COLO829 (cell line): ENCODE measurements at places on chromosomes 12 and 14.

GRCh38 chr12:13004986-13005385 lies 4.9 kb upstream of the HEBP1 start:
- no peak for DNase-seq

- no peak for DNase-seq
Measured at GRCh38 chr14:63308723-63309317, 9.9 kb downstream of the GPHB5 start.

DNA sequence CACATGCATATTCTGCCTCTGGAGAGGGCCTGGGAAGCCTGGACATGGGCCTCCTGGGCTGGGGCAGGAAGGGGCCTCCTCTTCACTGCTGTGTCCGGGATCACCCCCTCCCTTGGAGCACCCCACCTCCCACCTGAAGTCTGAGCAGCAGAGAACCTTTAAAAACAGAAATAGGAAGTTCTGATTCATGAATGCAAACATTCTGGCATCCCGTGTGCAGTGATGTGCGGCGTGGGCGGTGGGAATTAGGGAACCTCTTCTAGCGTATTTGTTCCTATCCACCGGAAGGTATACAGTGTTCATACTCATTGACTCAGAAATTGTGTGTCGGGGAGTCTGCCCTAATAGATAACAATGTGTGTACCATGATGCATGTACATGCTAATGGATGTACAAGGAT lies 46.2 kb downstream of the C14orf132 start:
- DNase-seq = no peak

GRCh38 chr14:32087173-32087861 lies 10.2 kb downstream of the ARHGAP5 start:
- DNase-seq = peak; percentile 28

DNA sequence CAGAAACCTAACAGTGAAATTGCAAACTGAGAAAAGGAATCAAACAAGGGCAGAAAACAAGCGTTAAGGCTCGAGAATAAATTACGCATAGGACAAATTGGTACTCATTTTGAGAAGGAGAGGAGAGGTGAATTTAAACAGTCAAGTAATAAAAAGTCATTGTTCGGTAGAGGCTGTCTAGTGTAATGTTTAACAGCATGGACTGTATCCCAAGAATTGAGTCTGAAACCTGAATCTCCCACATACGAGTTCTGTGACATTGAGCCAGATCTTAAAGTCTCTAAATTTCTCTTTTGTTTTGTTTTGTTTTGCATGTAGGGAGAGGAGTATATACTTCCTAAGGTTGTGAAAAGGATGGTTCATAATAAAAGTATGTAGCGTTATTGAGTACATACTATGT lies 216.5 kb upstream of the BTG1 start:
- DNase-seq = no peak

DNA sequence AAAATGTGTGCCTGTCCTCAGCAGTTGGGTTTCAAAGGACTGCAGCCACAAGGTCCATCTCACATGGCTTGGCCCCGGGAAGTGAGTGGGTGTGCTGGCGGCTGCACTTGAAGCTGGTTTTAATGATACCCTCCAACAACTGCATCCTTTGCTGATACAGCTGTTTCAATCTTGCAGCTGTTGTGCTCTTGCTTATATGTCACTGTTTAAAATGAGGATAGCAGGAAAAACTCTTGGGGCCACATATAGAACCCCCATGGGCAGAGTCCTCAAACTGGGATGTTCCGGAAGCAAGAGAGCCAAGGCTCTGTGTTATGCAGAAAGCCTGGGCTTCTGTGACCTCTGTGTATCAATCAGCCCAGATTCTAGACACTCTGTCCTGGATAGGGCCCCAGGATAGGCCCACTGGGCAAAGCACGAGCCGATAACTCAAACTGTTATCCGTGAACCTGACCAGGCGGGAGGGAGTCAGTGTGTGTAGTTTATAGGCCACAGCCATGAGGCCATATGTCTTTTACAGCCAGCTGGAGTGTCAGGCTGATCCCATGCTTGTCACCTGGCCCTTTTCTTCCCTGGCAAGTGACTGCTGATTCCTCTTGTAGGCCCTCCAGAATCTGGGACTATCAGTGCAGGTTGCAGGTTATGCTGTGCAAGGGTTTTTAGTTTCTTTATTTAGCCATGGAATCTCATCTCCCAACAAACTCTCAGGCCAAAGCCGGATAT lies 74.3 kb downstream of the SSPN start:
- no peak for DNase-seq

DNA sequence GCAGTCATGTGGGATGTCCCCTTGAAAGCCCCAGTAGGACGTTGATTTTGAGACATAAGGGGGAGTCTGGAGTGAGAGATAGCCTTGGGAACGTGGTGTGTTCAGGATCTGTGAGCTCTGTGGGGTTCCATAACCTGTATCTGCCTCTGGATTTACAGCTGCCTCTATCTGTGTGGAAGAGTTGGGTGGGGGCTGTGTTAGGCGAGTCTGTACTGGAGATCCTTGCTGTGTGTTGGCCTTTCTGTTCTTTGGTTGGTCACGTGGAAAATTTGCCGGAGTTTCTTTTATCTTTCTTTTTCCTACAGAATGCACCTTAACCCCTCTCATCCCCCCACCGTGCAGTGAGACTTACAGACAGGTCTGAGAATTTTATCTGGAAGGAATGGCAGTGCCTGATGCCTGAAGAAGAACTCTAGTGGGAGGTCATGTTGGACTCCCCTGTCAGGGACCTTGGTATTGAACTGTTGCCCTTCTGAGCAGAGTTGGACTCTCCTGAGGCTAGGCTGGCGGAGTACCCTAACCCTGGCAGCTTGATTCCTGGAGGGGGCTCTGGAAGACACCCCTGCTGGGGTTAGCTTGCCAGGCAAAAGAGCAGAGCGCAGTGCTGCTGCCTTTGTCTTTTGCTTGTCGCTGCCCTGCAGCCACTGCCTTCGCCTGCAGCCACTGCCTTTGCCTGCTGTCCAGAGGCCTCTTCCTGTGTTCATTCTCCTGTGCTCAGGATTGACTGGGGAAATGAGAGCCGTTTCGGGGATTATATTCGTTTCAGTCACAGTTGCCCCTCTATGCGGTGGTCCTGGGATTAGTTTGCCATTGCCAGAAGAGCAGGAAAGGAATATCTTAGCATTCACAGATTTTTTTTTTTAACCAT lies 34.1 kb downstream of the ZNF664 start:
- no peak for DNase-seq
